IMR-90 (cell line): ENCODE measurements at places on chromosomes 5 and 9. TPM values are rescaled to one million over a fixed set of nuclear protein-coding genes. Genes with fewer than 3 reads are reported as not detected.
A peak's percentile ranks its signal among the peaks of the same experiment; 100 is the strongest.

DNA sequence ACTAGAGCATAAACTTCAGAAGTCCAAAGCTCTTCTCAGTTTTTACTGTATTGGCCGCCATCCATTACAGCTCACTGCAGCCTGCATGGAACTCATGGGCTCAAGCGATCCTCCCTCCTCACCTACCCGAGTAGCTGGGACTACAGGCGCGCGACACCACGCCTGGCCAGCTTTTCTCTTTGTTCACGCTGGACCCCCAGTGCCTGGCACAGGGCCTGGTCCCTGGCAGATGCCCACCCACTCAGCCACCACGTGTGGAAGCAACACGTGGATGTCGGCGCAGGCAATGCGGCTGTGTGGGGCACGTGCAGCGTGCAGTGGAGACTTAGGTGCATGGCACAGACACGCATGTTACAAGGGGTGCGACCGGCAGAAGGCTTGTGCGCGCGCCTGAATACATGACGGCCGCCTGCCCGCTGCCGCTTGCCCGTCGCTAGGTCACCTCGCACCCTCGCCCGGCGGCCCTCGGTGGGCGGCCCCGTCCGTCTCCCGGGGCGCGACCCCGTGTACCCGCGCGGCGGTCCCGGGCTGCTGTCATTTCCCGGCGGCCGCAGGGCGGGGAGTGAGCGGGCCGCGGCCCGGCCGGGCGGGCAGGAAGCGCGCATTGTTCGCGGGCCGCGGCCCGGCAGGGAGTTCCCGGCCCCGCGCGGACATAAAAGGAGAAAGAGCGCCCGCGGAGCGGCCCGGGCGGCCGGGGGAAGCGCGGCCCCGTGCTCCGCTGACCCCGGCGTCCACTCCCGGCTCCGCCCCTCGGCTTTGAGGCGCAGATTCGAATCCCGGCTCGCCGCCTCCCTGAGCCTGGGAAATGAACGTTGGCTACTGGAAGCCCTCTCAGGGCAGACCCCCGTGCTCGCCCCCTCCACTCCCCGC lies 24.1 kb upstream of the PTGS1 start:
- DNase-seq, result no peak

- peak; percentile 47 for DNase-seq
These were observed 19.4 kb downstream of the ZNF618 start for GRCh38 chr9:113895526-113895925.

DNA sequence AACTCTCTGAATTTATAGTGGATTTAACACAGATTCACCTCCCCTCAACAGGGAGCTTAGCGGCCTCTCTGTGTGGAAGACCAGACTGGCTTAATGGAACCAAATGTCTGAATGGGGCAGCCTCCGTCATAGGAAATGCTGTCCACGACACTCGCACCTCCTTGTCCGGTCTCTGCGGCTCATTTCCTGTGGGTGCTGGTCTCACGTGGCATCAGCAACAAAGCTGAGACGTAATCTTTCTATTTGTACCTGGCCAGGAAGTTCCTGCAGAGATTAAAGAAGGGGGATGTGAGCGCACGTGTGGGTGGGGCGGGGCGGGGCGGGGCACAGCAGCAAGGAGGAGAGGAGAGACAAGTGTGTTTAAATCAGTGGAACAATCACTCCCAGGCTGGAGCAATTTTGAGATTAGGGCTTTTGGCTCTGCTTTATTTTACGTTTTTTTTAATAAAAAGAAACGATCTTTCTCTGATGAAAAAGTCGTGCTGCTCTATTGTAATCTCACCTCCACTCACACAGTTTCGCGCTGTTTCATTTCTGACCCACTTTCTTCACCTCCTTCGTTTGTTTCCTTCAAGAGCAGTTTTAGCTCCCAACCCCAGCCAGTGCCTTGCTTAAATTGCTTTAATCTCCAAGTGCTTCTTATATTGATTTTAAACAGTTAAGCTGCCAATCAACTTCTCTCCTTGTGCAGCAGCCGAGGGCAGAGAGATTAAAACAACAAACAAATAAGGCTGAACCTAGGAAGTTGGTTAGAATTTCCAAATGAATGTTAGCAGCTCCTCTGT lies 132.2 kb upstream of the ASTN2 start:
- no peak for DNase-seq

The NAA35 gene
- total RNA-seq, result 16.5 and 23.9 TPM in 2 replicates

The CD74 gene
- 0.18 and 0.28 TPM in 2 replicates for total RNA-seq

The TYRP1 gene
- 0.83 and 0.90 TPM in 2 replicates for total RNA-seq

DNA sequence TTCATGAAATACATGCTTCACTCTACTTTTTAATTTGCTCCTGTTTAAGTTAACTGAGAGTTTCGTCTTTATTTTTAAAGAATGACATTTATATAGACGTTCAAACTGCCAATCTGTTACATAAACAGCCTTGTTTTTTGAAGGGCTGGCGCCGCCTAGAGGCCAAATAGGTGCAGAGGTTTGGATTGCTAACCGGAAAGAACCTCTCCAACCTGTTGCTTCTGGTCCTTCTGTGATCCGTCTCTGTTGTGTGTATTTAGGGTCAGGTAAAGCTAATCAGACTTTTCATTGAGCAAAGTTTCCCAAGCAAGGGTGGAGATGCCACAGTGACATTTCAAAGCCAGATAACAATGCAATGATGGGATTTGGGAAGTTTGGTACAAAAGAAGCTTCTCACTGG lies 39.5 kb upstream of the GLIS3 start:
- peak; percentile 82 for DNase-seq

- DNase-seq, result no peak
These were observed 39.4 kb downstream of the RUSC2 start for GRCh38 chr9:35529161-35529823.

DNA sequence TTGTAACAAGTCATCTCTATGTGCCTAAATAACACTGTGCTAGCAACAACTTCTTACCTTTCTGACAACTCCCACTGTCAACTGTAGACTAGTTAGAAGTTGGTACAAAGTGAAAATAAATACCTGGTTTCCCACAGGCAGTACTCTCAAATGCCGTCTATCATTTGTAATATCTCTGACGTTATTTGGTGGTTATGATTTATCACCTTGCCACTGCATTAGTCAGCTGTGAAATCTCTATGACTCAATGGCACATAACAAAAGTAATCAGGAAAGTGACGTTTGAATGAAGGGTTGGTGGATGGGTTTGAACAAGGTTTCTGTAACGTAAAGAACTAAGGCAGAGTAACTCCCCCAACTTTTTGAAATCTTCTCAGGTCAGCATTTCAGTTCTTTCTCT lies 592.3 kb downstream of the MAT2B start:
- peak; percentile 29 for DNase-seq

DNA sequence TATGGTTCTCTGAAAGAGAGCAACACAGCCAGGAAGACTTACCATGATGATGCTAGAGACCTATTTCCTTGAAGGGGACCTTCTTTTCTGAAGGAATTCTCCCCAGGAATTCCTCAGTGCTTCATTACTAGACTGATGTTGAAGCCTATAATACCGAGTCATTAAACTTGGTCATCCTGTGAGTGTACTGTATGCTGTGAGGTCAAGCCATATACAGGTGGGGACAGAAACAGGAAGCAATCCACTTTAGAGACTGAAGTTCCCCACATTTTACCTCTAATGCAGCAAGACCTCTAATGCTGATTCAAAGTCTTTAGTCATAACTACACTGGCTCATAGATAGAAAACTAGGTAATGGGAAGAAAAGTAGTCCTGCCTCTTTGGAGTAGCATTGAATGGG lies 77.1 kb upstream of the RASEF start:
- DNase-seq, result no peak

GRCh38 chr5:43017428-43017815 lies 22.7 kb downstream of the ANXA2R start:
- DNase-seq, result peak; percentile 55

The LHX2 gene
- total RNA-seq, result not detected in 2 replicates

The IL33 gene
- not detected in 2 replicates for total RNA-seq

GRCh38 chr5:23139338-23140171 lies 286.4 kb upstream of the CDH12 start:
- DNase-seq, result peak; percentile 0

DNA sequence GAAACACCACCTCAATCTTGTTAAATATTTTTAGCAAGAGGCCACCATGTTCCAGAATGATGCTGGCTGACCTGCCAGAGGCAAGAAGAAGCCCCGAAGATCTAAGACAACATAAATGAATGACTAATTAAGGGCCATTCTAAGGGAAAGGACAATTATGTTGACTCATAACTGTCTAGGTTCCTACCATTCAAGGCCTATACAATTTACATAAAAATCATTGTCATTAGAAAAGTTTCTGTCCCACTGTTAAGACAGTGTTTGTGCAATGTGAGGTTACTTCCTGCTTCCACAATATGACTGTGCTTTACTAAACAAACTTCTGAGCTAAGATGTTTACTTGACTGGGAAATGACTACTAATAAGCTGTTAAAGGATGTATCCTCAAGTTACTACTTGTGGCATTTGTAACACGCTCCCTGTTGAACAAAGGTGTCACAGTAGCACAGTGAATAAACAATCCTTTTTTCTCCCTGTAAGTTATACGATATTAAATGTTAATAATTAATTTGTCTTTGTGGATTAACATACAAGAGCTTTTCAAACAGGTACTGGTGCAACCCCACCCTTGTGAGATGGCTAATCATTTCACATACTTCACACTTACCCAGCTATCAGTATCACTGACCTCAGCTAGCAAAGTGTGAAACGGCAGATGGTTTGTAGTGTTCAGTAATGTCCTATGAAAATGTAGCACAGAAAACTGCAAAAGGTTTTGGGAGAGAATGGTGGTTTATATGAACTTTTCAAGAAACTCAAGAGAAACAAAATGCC lies 195.8 kb downstream of the EFNA5 start:
- DNase-seq, result peak; percentile 36

The TAS2R1 gene
- total RNA-seq, result not detected in 2 replicates
